ENCODE measurements at places on chromosomes 2 and 18. TPM values are rescaled to one million over a fixed set of nuclear protein-coding genes. Genes with fewer than 3 reads are reported as not detected.

- DNase-seq = no peak
Observed at GRCh38 chr2:28390746-28391563, 1.7 kb upstream of the FOSL2 start.

DNA sequence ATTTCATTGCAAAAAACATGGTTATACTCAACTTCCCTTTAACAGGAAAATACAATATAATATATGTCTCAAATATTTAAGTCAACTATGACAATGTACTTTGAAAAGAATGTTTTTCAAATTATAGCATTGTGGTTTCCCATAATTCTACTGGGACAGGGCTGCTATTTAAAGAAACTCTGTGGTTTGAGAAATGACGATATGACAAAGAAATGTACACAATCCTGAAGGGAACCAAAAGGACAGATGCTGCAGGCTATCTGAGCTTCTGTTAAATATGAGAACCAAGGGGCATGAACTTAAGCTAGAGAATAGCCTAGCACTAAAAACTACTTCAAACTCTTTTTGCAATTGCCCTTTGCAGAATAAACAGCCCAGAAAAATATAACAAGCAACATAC is 415.9 kb downstream of the GRB14 start:
- no peak for DNase-seq

DNA sequence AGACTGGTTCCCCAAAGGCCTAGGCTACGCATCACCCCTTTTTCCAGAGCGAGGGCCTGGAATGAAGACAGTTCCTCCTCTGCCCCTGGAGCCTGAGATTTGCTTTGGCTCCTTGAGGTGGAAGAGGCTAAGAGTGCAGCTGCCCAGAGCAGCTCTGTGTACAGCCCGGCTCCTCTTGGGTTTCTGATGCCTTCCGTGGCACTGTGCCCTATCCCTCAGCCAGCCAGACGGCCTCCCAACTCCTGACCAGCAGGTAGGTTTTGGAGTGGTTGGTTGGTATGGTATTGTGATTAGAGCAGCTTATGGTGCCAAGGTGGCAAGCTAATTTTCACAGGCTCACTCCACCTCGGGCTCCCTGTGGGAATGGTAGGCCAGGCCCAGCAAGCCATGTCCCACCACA is 112.2 kb downstream of the TANC1 start:
- no peak for DNase-seq

DNA sequence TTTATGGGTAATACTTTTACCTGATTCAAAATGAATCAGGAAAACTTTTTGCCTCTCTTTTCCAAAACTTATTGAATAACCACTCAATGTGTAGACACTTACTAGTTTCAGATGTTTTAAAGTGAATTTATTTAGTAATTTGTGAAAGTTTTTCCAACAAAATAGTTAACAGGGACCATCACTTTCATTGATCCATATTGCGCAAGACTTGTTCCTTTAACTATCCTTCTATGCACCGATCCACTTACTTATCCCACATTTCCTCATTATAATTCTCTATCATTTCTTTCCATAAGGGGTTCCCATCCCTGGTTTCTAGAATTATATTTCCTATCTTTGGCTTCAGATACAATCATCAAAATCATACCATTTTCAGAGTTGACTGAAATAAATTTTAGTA is 48.3 kb downstream of the CDH19 start:
- no peak for DNase-seq

DNA sequence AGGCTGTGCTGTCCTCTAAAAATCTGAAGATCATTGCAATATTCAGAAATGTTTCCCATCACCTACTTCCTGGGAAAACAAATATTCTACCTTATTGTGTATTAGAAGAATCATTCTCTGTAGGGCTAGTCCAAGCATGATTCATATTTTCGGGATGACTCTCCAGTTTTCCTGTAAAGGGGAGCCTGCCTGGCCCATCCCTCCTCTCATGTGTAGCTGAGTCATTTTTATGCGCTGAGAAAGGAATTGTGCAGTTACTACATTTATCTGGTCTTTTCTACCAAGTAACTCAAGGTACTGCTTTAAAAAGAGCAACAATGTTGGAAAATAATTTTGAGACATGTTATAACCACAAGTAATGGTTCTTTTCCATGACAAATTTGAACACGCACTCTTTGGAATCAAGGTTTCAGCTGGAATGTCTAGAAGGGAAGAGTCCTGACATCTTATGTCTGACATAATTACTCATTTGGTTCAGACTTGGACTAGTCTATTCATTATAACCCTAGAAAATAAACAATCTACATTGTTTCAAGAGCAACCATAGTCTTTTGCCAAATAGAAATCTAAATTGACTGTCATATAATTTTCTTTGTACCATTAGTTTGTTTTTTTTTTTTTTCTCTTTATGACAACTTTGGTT is 6.6 kb downstream of the DSG3 start:
- DNase-seq = no peak

- DNase-seq = no peak
Observed at GRCh38 chr2:62934517-62934916, 116.1 kb upstream of the OTX1 start.

DNA sequence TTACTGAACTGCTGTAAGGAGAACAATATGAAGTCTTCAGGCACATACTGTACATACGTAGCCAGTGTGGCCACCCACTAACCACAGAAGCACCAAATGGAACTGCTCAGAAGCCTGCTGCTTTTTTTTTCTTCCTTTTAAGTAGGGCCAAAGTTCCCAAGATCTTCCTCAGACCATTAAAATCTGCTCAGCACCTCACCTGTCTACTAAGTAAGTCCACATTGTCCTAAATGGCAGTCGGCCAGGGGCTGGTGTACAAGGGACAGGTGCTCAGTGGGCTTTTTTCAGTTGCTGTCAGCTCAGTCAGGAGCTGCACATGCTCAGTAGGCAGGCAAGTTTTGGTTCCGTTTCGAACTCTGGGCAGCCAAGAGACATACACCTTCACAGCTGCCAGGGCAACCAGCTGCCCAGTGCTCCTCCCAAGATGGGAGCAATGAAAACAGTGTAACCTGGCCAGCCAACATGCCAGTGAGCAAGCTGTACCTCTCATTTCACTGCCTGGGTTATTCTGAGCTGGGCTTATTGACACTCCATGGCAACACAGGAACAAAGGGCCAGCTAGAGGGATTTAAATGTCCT is 86.1 kb downstream of the ACVR1 start:
- no peak for DNase-seq

GRCh38 chr2:170013802-170014551 is 164.0 kb upstream of the MYO3B start:
- DNase-seq = no peak

- no peak for DNase-seq
Observed at GRCh38 chr2:173087793-173088496, 12.3 kb downstream of the MAP3K20 start.

GRCh38 chr2:171004363-171004762 is 75.3 kb downstream of the GORASP2 start:
- DNase-seq = no peak

DNA sequence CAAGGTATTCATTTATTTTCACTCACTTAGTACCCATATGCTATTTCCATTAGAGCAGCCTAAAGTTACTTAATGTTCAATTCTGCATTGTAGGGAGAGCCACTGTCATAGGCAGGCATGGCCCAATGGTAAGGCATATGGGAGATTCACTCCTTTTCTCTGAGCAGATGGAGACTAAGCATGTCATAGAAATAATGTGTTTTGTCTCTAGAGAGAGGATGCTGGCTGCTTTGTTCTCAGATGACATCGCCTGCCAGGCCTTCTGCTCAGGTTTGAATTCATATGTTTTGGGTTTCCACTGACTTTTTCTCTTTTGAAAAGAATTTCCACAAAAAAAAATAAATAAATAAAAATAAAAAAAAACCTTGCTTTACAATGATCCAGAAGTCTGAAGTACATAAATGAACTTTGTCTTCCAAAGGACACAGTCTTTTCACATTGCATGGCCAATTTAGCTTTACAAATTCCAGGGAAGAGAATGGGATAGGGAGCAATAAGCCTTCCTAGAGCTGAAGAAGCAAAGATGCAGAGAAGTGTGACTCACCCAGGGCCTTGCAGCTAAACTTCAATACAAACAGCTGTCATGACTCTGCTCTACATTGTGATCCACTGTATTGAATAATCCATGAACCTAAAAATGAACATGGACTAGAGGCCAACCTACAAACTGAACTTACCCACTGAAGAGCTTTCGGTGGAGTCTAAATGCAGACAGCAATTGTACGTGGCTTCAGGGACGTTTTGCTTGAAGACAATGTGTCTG is 422.5 kb downstream of the CMPK2 start:
- DNase-seq = no peak

- DNase-seq = no peak
Observed at GRCh38 chr2:143736904-143737303, 607.7 kb downstream of the ARHGAP15 start.

DNA sequence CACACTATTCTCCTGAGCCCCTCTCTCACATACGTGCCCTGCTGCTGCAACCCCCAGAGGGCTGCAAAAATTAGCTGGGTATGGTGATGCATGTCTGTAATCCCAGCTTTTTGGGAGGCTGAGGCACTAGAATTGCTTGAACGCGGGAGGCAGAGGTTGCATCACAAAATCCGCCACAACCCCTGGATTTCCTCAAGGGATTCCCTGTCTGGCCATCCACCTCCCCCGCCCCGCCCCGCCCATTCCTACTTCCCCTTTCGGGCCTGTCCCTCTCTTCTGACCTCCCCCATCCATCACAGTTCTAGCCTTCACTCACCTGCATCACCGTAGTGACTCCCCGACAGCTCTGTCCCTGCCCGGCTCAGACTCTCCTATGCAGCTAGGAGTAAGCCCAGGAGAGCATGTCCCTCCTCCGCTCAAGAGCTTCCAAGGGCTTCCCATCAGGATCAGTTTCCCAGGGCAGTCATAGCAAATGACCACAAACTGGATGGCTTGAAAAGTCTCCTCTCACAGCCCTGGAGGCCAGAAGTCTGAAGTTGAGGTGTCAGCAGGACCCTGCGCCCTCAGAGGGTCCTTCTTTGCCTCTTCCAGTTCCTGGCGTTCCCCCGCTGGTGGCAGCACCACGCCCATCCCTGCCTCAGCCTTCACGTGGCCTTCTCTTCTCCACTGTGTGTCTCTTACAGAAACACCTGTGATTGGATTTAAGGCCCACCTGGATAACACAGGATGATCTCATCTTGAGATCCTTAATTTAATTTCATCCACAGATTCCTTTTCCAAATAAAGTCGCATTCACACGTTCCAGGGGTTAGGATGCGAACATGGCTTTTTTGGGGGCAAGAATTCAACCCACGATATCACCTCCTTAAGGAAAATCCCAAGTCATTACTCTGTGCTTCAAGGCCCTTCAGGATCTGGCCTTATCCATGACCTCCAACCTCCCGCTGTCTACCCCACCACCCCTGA is 58.5 kb downstream of the HS1BP3 start:
- DNase-seq = no peak

DNA sequence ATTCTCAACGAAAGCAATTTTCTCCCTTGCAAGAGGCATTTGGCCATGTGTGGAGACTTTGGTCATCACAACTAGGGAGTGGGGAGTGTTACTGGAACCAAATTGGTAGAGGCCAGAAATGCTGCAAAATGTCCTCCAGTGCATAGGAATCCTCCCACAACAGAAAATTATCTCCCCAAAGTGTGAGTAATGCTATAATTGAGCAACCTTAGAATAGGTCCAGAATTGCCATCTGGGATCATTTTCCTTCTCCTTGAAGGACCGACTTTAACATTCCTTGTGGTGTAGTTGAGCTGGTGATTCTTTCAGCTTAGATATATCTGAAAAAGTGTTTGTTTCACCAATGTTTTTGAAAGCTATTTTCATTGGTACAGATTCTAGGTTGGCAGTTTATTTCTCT is 111.2 kb upstream of the SMIM21 start:
- DNase-seq = no peak

GRCh38 chr2:131156452-131157149 is 51.5 kb downstream of the PLEKHB2 start:
- no peak for DNase-seq

The INHBB gene
- polyA plus RNA-seq = 0.34 TPM

The ZNF804A gene
- 0.07 TPM for polyA plus RNA-seq

The LYG1 gene
- 3.4 TPM for polyA plus RNA-seq

The DSC1 gene
- polyA plus RNA-seq = not detected

DNA sequence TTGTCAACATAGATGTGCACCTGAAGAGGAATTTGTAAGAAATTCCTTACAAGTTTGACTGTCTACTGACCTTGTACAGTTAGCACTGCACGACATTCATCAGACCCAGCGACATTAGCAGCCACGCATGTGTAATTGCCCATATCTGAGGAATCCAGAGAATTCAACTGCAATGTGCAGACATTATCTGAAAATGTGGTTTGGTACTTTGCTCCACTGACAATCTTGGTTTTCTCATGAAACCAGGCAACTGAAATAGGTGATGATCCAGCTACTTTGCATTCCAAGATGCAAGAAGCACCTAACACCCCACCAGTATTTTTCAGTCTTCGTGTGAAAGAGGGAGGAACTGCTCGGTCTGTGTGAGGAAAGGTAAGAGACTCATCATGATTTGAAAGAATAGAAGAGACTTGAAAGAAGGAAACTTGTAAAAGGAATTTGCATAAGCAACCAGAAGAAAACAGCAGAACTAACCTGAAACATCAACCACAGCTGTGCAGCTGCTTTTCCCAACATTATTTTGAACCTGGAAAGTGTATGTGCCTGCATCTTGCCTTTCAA is 83.4 kb downstream of the TTN start:
- DNase-seq = no peak

The PROC gene
- 6.0 TPM for polyA plus RNA-seq

- DNase-seq = no peak
Observed at GRCh38 chr2:45184606-45185005, 175.4 kb upstream of the SIX2 start.

GRCh38 chr2:120177001-120177621 is 46.1 kb downstream of the TMEM185B start:
- DNase-seq = no peak

The GKN1 gene
- polyA plus RNA-seq = not detected

DNA sequence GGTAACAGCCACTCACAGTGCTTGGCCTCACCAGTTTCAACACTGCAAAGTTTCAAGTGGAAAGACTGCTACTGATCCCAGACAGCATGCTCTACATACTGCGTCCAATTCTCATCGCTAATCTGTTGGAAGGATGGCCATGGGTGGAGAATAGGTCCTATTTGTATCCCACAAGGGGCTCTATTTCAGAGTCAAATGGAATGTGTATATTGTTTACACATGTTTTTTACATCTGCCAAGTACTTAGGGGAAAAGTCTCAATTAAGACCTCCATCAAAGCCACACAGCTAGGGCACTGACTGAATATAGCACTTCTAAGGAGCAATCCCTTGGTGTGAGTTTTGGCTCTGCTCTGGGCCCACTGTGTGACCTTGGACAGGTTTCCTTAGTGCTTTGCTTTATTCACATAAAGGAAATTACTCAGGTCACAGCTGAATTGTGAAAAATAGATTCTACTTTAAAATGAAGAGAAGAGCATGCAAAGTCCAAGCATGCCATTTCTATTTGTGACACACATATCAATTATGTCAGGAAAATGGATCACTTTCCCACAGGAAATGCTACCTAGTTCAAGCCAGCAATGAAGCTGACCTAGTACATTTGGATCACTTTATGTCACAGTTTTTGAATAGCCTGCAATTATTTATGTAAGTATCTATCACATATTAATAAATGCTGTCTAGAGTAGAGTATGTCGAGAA is 112.9 kb upstream of the STK17B start:
- DNase-seq = no peak
